Astrocyte (in vitro differentiated cells and primary cell): ENCODE measurements at places on chromosomes 3 and 15. TPM values are rescaled to one million over a fixed set of nuclear protein-coding genes. Genes with fewer than 3 reads are reported as not detected.

- DNase-seq, result no peak
Observed at GRCh38 chr15:99911816-99912215, 178.6 kb upstream of the LYSMD4 start.

TTC21A gene
- 3.9 and 4.1 TPM in 2 replicates for total RNA-seq

- DNase-seq, result no peak
Observed at GRCh38 chr15:95653361-95653805, 677.1 kb upstream of the NR2F2 start.

DNA sequence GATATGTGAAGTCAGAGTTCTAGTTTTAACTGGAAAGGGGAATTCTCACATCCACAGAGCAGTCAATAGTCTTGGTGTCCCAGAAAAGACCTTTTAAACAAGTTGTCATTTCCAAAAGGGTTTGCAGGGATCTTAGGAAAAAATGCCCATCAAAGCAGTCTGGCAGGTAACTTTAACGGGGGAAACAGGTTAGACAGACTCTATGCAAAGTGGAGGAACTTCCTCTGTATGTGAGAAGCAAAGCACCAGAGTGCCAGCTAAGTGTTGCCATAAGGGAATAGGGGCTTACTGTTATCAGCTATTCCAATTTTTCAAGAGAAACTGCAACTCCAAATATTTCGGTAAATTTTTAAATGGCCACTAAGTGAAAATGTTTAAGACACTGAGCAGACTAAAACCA, 307.9 kb upstream of the MDFIC2 start:
- no peak for DNase-seq

DNA sequence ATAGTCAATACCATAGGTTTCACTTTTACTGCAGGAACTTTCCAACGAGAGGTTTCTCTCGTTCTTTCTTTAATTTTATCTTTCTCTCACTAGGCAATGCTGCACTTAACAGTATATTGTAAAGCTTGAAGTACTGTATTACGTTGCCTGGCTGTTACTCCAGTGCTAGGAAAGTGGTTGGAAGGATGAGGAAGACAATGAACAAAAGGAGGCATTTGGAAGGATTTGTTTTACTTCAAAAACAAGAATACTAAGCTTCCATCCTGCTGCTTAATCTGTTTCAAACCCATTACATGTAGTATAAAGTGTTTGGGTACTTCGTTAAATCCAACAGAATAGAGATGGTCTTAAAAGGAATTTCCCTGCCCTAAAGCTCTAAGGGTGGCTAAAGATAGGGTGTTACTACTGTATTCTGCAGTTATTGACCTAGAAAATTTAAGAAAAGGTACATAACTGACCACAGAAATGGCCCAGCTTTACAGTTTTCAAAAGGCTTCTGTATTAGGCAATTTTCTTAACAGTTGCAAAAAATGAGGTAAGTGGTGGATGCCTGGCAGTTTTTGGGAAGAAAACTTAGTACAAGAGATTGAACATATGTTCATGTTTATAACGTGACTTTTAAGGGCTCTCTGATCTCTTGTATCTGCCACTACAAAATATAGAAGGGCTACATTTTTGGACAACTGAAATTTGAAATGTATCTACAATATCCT, 785 bp upstream of the IFT57 start:
- no peak for DNase-seq

MAP6D1 gene
- 4.6 and 4.8 TPM in 2 replicates for total RNA-seq

TLR9 gene
- 0.25 and 0.36 TPM in 2 replicates for total RNA-seq

GPX1 gene
- total RNA-seq, result 208 and 268 TPM in 2 replicates
